Stimulated activated CD4-positive, alpha-beta T cell treated with anti-CD3 and anti-CD28 coated beads, Interleukin-15, amount 100 ng/mL, for 24 hours (primary cell): ENCODE measurements at places on chromosomes 1 and 21.

- no peak for DNase-seq
Observed at GRCh38 chr1:203661572-203661971, 34.9 kb downstream of the ATP2B4 start.

DNA sequence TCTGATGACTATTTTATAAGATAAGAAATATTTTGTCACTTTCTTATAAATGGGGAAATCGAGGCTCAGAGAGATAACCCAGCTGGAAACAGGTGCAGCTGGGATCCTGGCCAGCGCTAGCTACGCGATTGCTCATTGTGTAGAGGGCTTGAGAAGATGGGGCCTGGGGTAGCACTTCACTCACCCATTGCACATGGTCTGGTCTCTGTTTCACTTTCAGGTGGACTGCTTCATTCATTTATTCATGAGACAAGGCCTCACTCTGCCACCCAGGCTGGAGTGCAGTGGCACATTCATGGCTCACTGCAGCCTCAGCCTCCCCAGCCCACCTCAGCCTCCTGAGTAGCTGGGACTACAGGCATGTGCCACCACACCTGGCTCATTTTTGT is 23.8 kb downstream of the UBE4B start:
- no peak for DNase-seq

- no peak for DNase-seq
Observed at GRCh38 chr1:201769966-201770365, 59.0 kb upstream of the IPO9 start.

- DNase-seq = no peak
Observed at GRCh38 chr1:77405186-77405585, 123.4 kb downstream of the AK5 start.

DNA sequence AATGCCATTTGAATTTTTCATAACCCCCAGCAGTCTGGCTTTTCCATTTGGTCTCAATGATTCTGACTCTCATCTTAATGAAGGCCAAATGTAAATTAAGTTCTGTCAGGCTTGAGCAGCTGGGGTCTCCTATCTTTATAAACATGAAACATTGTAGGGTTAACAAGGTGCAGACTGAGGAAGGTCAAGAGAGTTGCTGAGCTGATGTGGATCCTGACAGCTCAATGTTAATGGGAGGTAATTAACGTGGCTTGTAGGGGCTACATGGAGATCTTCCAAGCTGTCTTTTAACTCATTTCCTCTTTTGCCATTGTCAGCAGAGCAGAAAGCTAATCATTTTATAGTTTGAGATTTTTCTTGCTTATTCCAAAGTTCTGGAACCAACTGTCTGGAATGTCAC is 55.2 kb downstream of the FGGY start:
- no peak for DNase-seq
